Natural killer cell treated with Interleukin-12 subunit alpha and Interleukin-12 subunit beta and Interleukin-15 and Interleukin-18, amount 100 ng/mL, for 72 hours (primary cell): ENCODE measurements at places on chromosomes 16 and 17.

GRCh38 chr16:4767872-4768548 is 1.0 kb upstream of the ZNF500 start:
- no peak for DNase-seq

DNA sequence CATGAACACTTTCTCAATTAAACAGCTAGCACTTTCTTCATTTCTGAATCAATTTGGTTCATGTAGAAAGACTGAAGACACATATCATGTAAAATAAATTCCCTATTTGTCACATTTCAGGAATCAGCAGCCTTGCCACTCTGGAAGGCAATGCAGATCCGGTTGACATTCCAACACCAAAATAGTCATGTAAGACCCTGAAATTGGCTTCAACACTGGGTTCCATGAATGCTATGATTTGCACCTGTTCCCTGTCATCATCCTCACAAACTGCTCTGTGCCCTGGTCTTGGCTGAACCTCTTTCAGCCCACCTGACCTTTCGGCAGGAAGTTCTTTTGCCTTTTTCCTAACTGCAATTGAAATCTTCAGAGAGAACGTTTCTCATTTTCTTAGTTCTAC is 156.9 kb downstream of the CDH8 start:
- DNase-seq: no peak

- no peak for DNase-seq
These were observed 88.6 kb downstream of the RPTOR start for GRCh38 chr17:80633207-80633606.

- no peak for DNase-seq
These were observed 2.7 kb upstream of the CES1 start for GRCh38 chr16:55835581-55835980.
